ENCODE measurements at places on chromosomes 4 and X.
A peak's percentile ranks its signal among the peaks of the same experiment; 100 is the strongest.

GRCh38 chrX:9739130-9739529, 26.5 kb downstream of the GPR143 start:
- no peak for DNase-seq

DNA sequence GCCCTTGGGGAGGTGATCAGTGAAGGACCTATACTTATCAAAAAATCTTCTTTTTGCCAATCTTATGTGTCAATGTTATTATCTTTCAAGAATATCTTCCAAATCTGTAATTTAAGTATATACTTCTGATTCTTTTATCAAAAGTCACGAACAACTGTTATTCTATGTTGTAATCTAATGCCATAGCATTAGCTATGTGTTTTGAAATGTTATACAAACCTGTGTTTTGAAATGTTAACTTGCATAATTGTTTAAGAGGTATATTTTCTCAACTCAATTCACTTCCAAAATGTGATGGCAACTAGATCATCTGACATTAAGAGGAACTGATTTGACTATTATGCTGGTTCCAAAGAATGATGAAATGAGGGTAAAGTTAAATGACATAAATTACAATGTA, 113.5 kb downstream of the NDST4 start:
- no peak for DNase-seq

GRCh38 chr4:157221895-157222770, 1.6 kb downstream of the GRIA2 start:
- no peak for DNase-seq

DNA sequence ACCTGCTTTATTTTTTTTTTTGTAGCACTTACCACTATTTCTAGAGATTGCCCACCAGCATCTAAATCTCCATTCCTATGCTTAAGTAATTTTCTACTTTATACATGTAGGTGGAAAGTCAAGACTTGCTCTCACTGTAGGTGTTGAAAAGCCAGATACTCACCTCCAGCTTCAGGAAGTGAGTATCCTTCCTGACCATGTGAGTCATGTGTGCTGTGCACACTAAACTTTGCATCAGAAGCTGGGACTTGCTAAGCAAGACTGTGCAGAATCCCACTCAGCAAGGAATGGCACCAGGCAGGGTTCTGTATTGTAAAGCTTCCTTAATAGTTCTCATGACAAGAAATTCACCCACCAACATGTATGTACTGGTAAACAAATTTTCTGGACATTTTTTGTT, 151.8 kb downstream of the POU4F2 start:
- DNase-seq: no peak

GRCh38 chr4:140925417-140925816, 169.2 kb upstream of the TBC1D9 start:
- no peak for DNase-seq

DNA sequence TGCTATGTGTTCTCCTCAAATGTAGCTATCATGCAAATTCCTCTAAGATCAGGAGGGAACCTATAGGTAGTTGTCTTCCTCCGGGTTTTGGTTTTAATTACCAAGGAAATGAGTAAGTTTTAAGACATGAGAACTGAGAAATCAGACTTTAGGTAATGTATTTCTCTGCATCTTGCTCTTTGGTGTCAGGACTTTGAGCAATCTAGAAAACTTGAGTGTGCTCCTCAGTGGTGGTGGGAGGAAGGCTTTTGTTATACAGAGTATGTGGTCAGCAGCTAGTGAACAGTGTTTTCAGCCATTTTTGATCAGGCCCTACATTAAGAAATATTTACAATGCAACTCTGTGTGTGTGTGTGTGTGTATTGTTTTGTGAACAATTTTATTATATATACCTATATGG, 224.1 kb downstream of the KLHL13 start:
- DNase-seq: no peak

- DNase-seq: no peak
These were observed 193.2 kb upstream of the KLF3 start for GRCh38 chr4:38470735-38471262.

DNA sequence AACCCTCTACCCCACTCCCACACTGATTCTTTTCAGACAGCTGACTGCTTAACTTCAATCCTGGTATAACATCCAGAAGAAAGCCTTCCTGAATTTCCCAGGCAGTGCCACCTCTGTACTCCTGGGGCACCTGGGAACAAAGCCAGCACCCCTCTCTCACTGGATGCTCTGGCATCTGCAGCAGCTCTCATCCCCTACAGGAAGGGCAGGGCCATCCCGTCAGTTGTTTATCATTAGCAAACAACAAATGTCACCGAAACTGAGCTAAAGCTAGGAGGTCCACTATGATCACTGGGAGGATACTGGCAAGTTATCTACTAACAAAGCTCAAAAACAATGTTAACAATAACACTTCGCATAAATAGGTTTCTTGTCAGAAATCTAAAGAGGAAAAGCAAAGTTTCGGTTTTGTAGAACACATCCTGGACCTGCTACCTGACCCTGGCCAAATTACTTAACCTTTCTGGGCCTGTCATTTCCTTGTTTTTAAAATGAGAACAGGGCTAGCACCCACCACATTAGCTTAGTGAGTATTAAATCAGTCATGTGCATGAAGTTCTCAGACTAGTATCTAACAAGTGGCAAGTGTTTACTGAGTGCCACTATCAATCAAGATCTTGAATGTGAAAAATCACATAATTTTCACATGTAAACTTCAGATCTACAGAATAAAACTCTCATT, 86.6 kb downstream of the NR3C2 start:
- no peak for DNase-seq

DNA sequence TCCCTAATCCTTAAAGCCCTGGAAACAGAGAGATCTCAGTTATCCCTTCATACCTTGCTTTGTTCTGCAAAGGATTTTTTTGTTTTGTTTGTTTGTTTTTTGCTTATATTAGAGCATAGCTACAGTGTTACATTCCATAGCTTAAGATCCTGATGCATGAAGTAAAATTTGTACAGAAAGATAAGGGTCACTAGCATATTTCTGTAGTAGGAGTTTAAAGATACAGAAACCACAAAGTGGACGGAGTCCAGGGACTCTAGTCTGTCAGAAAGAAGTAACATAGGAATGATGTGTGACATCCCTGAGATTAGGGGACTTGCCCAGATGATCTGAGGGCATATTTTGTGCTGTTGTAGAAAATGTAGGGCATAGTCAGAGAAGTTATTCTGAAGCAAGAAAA, 151.9 kb upstream of the PLAC1 start:
- no peak for DNase-seq

DNA sequence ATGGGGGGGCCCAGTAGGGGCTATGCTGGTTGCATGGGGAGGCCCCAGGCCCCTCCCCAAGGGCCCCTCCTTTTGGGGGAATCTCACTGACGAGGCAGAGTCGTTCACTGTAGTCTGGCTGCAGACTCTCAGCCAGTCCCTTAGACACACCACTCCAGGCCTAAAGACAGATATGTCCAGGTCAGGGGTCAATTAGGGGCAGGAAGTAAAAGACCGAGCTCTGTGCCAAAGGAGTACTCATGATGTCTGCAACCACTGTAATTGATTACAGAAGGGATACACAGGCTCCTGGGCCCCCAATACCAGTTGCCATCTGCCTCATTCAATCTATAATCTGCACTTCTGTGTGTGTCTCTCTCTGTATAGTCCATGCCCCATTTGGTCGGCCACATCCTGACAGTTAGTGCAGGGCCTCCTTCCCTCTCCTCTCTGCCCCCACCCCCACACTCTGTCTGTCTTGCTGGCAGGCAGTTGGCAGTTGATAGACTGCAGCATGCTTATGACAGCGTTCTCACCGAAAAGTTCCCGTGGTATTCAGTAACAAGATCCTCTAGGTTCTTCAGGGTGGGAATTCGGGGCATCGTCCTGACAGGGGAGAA, 1.3 kb upstream of the CXorf65 start:
- peak; percentile 36 for DNase-seq

- DNase-seq: no peak
These were observed 29.6 kb downstream of the PDK3 start for GRCh38 chrX:24494647-24495075.
